ENCODE measurements at places on chromosomes 1 and 21.
A peak's percentile ranks its signal among the peaks of the same experiment; 100 is the strongest.

DNA sequence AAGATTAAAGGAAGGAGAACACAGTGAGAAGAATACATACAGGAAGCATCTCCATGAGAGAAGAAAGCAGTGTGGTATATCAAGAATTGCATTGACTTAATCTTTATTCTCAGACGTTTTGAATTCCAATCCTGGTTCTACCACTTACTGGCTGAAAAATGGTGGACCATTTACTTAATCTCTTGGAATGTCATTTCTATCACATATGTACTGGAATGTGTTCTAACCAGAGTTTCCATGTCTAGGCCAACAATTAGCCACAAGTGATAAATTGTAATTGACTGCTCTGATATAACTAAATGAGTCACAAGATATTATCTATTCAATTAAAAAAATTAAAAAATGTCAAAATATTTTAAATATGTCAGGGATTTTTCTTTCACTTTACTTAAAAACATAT is 626.1 kb downstream of the PTPRC start:
- no peak for DNase-seq

GRCh38 chr1:85030536-85030935 is 17.8 kb downstream of the MCOLN3 start:
- DNase-seq, result no peak

DNA sequence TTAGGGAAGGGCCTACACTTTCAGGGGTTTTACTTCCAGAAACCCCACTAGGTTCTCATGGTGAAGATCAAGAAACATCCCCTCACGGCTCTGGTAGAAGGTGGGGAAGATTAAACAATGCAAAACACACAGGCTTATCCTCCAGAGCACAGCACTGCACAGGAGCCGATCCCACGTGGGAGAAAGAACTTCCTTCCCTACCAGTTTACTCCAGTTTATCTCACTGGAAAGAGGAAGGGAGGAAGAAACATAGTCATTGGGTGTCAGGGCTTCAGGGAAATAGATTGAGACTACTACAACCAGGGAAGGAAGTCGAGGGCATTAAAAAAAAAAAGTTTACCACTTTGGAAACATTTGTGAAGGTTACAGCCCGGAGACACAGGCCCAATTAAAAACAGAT is 164.4 kb downstream of the NTPCR start:
- DNase-seq, result no peak

DNA sequence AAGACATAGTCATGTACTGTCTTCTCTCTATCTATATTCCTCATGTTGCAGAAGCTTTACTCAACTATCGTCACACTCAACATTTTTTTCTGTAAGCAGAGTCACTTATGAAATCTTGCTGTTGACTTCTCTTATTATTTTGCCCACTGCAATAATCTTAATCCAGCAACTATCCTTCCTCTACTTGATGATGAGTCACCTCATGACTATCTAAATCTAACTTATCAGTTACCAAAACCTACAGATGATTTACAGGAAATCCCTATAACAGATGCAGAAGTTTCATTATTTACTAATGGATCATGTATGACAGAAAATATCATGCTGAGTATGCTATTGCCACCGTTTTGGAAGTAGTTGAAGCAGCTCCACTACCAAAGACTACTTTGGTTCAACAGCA is 378.9 kb downstream of the DUSP10 start:
- DNase-seq, result no peak

GRCh38 chr1:150971583-150972416 is 2.8 kb downstream of the CERS2 start:
- DNase-seq, result no peak

- DNase-seq, result no peak
These were observed 870 bp downstream of the FBXO28 start for GRCh38 chr1:224114787-224115175.

DNA sequence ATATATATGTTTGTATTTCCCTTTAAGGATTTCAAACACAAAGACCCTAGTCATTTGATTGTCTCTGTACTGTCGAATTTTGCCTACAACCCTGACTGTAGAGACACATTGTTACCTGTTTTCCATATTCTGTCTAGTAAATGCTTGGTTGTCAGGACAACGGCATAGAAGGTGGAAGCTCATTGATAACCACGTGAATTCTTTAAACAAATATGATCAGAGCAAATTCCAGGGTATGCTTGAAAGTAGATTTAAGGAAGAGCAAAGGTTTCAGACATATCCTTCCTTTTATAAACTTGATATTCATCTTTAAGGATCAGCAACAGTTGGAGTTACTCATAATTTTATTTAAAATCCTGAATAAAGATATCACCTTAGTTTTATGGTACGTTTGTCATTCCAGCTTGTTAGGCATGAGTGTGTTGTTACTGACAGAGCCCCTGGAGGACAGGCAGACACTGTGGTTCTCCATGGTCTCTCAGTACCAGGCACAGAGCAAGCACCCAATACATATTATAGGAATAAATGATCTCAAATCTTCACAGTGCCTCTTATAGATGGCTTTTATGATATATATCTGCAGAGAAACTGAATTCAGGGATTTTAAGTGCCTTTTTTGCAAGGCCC is 203.2 kb downstream of the FGGY start:
- no peak for DNase-seq

GRCh38 chr1:247298701-247299100 is 33.0 kb downstream of the ZNF496 start:
- no peak for DNase-seq

- DNase-seq, result peak; percentile 31
These were observed 17.4 kb upstream of the DDOST start for GRCh38 chr1:20678599-20678998.

- no peak for DNase-seq
These were observed 3.1 kb downstream of the AGO1 start for GRCh38 chr1:35885961-35886558.

- DNase-seq, result no peak
These were observed 26.3 kb upstream of the TINAGL1 start for GRCh38 chr1:31549809-31550620.

GRCh38 chr1:17447501-17447992 is 8.1 kb upstream of the RCC2 start:
- no peak for DNase-seq

- DNase-seq, result no peak
These were observed 118.5 kb downstream of the EIF4G3 start for GRCh38 chr1:21058035-21058793.

DNA sequence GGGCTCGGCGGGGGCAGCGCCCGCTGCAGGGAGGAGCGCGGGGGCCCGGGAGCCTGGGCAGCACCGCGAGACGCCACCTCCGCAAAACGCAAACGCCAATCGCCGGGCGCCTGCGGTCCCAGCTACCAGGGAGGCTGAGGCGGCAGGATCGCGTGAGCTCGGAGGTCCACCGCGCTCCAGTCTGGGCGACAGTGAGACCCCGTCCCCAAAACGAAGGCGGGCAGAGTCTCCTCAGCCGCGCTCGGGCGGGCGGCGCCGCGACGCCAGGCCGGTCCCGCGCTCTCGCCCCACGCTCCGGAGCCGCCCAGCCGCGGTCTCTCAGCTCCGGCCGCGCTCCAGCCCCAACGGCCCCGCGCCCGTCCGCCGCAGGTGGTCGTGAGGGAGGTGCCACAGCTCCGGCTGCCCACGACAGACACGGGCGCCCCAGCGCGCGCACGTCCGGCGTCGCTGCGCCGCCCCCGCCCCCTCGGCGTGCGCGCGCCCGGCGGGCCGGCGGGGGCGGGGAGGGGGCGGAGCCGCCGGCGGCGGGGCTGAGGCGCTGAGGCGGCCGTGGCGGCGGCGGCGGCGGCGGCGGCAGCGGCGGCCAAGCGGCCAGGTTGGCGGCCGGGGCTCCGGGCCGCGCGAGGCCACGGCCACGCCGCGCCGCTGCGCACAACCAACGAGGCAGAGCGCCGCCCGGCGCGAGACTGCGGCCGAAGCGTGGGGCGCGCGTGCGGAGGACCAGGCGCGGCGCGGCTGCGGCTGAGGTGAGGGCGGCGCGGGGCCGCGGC is at the start of gene ADARB1:
ADARB1 (plus strand) TSS at position 533 of the 770 bp plus-strand sequence. CDS start 97,077 bp downstream, outside the sequence.
- DNase-seq, result peak; percentile 92

- DNase-seq, result no peak
These were observed 33.0 kb upstream of the TRABD2B start for GRCh38 chr1:48030211-48030610.

DNA sequence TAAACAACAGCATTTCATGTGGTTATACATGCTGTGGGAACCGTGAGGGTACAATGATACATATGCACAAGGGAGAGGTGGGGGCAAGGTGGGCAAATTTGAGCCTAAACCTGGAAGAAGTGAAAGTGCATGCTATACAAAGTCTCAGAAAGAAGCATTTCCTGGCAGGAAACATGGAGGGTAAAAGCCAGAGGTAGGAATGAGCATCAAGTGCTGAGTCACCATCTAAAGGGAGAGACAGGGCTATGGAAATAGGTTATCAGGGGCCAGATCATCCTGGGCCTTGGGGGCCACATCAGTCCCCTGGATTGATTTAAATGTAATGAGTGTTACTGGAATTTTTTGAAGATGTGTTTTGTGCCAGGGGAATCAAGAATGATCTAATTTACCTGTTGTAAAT is 60.1 kb upstream of the DAB1 start:
- DNase-seq, result no peak

DNA sequence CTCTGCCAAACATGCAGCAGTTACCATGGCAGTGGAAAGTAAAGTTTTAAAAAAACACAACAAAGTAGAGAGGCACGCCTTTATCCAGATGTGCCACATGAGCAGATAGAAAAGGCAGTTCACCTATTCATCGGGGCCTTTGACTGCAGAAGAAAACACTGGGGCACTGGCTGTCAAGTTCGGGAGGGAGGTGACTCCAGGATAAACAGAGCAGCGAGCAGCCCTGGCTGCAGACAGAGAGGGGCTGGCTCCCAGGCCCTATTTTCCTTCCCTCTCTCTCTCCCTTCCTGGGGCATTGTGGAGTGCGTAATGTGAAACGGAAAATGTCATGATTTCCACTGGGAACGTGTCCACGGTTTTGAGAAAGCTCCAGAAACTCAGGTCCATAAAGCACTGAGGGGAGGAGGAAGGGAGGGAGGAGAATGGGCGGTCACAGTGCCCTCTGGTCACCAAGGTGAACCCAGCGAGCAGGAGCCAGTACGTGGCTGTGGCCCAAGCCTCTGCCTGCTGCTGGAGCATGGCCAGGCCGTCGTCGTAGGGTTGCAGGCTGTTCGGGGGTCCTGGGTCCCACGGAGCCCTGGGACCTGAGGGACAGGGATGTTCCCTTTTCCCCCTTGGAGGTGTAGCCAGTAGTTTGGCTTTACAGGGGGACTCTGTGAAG is 114.7 kb upstream of the IRF2BP2 start:
- no peak for DNase-seq

- no peak for DNase-seq
These were observed 23.5 kb downstream of the PROK1 start for GRCh38 chr1:110474444-110474843.

DNA sequence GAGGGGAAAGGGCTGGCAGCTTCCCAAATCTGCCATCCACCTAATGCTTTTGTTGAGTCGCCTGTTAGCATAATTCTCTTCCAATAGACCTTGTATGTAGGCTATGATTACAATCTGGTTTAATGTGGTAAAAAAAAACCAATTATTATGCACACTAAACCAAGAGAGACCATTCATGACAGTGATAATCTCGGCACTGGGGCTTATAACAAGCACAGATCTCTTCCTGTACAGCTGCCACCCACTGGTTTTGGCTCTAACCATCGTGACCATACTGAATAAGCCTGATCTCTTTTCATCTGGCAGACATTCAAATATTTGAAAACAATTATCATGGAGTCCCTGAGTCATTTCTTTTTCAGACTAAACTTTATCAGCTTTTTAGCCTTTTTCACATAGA is 12.0 kb upstream of the SYT14 start:
- no peak for DNase-seq

DNA sequence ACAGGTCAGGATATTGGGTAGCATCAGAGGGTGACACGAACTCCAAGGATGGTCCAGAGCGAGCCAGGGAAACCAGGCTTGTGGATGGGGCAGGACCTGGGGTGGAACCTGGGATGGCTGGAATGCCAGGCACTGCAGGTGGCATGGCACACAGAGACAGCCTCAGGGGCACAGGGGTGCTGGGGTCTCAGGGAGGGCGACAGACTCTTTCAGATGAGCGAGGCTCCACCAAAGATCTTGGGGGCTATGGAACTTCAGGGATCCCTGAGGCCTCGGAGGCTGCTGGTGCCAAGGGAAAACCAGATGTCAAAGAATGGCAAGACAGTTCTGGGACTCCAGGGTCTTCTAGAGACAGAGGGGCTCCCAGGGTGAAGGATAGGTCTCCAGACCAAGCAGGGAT is 21.4 kb downstream of the IGFN1 start:
- DNase-seq, result no peak

DNA sequence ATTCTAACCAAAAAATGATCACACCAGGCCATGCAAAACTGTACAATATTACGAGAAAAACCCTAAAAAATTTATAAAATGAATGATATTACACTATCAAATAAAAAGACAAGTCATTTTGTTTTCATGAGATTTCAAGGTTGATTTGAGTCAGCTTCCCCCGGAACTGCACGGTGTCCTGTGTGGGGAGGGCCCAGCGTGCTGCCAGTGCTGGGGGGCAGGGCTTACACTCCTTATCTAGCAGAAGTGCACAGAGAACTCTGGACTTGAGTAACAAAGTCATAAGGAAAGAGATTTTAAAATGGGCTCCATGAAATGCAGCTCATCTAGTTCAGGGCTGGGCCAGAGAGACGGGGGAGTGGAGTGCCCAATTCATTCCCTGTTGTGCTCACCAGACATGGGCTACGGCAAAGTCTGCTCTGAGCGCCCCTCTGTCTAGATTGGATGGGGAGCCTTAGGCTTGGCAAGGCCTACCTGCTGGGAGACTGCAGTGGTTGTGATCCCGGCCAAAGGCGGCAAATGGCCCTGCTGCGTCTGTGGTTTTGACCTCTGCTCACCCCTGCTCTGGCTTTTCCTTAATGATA is 50.1 kb downstream of the COQ8A start:
- DNase-seq, result no peak

DNA sequence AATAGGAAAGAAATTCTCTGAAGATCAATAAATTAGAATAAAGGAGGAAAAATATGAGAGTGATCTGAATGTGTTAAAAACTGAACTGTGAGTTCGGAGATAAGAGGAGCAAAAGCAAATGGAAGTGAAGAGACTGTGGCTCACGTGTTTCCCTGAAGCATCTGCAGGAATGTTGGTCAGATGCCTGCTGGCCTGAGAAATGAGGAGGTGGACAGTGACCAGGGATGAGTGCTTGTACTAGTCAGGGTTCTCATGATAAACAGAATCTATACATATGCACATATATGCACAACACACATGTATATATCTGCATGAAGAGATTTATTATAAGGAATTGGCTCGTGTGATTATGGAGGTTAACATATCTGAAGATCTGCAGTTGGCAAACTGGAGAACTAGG is 103.4 kb upstream of the TIAM1 start:
- no peak for DNase-seq

- no peak for DNase-seq
These were observed 68.7 kb downstream of the DENND1B start for GRCh38 chr1:197706601-197707000.

DNA sequence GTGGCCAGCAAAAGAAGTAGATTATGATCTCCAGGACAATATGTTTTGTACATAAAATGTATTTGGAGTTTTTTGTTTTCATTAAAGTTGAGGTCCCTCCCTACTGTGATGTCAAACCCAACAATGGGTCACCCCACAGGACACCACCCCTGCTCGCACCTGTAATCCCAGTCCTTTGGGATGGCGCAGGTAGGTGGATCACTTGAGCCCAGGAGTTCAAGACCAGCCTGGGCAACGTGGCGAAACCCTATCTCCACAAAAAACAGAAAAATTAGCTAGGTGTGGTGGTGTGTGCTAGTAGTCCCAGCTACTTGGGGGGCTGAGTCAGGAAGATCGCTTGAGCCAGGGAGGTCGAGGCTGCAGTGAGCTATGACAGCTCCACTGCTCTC is 9.0 kb downstream of the ZBTB17 start:
- no peak for DNase-seq

- DNase-seq, result no peak
These were observed 14.1 kb upstream of the IL24 start for GRCh38 chr1:206883160-206883559.

- DNase-seq, result peak; percentile 14
These were observed 71.4 kb downstream of the CDC7 start for GRCh38 chr1:91572044-91572443.
